ENCODE measurements at places on chromosomes 5 and 9.

DNA sequence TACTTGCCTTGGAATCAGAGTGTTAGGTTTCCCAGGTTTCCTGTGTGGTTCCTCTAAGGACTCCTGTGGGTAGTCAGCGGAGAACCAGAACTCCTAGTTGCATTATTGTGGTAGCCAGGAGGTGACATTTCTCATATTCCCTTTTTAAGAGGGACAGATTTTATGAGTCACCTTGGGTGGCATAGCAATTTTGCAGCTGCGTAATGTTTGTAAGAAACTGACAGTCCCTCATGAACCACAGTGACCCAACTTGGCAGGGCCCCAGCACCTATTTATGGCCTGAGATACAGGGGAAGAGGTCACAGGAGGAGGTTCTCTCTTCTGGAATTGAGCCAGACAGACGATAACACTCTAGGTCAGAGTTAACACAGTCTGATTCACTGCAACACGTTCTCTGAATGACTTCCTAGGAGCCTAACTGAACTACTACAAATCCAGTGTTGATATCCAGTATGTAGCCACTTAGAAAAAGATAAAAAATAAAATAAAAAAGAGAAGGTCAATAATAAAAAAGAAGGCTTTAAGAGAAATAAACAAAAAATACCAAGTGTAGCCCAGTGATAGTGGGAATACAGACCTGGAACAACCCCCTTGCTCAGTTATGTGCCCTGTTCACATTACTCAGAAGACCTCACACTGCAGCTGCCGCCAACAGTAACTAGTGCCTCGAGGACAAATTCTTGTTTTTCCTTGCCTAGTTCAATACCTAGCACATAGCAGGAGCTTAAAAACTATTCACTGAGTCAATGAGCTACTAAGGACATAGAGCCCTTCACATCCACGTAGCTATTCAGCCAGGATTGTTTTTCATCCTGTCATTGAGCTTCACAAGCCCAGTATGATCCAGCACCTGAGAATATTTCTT is 50.7 kb upstream of the VLDLR start:
- ATAC-seq, result no peak

GRCh38 chr5:172322028-172322965 is 38.7 kb upstream of the UBTD2 start:
- no peak for ATAC-seq

GRCh38 chr9:132069046-132069898 is 10.4 kb downstream of the MED27 start:
- ATAC-seq, result no peak

DNA sequence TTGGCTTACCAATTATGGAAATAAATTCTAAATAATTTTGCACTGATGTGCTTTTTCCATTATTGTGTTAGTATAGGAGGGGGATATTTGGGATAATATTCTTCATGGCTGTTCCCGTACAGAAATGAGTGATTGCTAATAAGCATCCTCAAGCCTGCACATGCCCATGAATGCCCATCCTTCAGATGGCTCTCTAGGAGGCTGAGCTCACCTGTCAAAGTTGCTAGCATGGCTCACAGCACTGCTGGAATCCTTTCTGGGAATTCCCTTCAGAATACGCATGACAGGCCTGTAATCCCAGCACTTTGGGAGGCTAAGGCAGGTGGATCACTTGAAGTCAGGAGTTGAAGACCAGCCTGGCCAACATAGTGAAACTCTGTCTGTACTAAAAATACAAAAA is 124.1 kb downstream of the NXNL2 start:
- ATAC-seq, result no peak

DNA sequence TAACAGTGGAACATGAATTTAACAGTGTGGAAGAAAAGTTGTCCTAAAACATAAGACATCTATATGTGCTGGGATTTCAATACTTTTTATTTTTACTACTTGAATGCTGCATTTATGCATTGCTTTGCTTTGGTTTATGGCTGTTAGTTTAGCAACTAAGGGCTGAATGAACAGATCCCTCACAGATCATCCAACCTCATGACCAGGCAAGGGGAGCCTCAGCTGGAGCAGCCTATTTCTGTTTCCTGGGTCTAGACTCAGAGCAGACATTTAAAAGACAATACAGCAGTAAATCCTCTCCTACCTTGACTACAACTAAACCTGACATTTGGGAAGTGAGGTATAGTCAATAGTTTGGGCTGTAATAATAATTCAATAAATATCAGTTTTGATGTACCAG is 163.3 kb downstream of the AUH start:
- ATAC-seq, result no peak

DNA sequence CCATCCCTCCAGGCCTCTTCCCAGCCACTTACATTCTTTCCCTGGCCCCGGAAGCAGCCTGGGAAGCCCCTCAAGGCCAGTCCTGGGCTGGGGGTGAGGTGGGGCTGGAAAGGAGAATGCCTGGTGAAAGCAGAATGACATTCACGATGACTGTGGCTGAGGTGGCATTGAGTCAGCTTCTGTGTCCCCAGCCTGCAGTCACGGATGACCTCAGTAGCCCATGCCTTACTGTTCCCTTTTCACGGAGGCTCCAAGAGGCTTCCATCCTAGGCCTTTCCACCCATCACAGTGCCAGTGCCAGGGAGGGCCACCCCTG is 2.7 kb downstream of the PRDM12 start:
- ATAC-seq, result peak; percentile 26
